NCI-H1930 (cell line): ENCODE measurements at places on chromosomes 11 and 22.

GRCh38 chr11:35253237-35253636 lies 114.3 kb downstream of the CD44 start:
- no peak for DNase-seq

- DNase-seq: no peak
Observed at GRCh38 chr11:115930886-115931547, 426.8 kb upstream of the CADM1 start.

GRCh38 chr11:34653851-34654482 lies 33.1 kb downstream of the EHF start:
- DNase-seq: no peak

- DNase-seq: no peak
Observed at GRCh38 chr11:2655016-2655719, 44.6 kb downstream of the KCNQ1OT1 start.

DNA sequence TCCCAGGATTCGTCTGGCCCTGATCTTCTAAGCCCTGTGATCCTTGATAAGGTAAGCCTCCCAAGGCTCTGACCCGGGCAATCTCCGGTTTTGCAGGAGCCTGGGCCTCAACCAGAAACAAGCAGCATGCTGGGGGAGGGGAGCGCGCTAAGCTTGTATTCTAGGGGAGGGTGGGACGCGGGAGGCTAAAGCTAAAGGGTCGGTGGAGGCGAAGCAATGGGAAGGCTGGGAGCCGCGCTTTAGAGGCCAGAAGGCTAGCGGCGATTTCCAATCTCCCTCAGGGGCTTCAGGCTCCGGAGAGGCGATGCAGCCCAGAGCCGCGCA lies 753 bp downstream of the PTPN5 start:
- no peak for DNase-seq
